Suppressor macrophage treated with lipopolysaccharide for 1 hour (primary cell): ENCODE measurements at places on chromosomes 12 and 14.
A peak's percentile ranks its signal among the peaks of the same experiment; 100 is the strongest.

- peak; percentile 89 for DNase-seq
These were observed 32.1 kb downstream of the BAZ1A start for GRCh38 chr14:34843011-34843554.

DNA sequence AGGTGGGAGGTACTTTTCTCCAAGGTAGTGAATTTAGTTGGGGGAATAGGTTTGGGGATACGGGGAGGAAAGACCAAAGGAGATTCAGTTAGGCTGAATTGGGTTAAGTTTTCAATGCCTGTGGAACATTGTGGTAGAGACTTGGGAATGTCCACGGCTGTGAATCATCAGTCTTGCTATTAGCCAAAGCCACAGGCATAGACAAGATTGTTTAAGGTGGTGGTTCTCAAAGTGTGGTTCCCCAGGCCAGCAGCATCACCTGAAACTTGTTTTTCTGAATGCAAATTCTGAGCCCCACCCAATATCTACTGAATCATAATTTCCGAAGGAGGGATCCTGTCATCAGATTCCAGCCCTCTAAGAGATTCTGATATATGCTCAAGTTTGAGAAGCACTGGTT, 316.2 kb downstream of the EGLN3 start:
- DNase-seq, result no peak

DNA sequence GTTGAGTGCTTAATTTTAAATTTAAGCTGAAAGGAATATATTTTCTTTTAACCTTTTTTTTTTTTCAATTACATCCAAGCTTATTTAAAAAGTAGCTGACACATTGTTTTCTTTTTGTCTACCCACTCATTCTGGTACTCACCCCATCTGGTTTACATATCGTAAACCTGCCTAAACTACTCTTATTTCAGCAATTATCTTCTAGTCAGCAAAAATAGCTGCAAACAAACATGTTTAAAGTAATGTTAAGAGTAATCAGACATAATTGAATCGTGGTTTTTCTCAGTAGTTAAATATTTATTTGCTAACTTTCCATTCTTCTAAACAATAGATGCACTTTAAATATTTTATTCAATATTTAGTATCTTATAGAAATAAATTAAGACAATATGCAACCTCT, 492.7 kb upstream of the MGAT4C start:
- no peak for DNase-seq

DNA sequence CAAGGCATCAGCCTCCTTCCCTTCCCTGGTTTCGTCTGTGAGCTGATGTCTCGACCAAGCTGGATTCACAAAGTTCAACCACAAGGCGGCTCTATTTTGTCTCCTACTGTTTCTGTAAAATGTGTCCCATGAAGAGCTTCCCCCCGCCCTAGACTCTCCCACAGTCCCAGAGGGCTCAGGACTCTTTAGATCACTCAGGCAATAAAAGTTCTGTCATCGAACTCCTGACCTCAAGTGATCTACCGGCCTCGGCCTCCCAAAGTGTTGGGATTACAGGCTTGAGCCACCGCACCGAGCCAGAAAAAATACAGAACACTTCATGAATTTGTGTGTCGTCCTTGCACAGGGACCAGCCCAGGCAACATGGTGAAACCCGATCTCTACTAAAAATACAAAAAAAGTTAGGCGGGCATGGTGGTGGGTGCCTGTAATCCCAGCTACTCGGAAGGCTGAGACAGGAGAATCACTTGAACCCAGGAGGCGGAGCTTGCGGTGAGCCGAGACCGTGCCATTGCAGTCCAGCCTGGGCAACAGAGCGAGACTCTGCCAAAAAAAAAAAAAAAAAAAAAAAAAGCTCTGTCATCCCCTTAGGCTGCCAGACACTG, 149.4 kb downstream of the BCL11B start:
- no peak for DNase-seq
